Lung (tissue), 17 donors: ENCODE measurements at places on chromosomes 5 and 9. TPM values are rescaled to one million over a fixed set of nuclear protein-coding genes. Genes with fewer than 3 reads are reported as not detected.

- no peak for DNase-seq
Measured at GRCh38 chr5:106127341-106127781, 1543.4 kb downstream of the EFNA5 start.

GRCh38 chr9:27945386-27945785 lies 372.1 kb upstream of the C9orf72 start:
- no peak for DNase-seq

- DNase-seq = no peak
Measured at GRCh38 chr5:16179936-16180788, 571 bp upstream of the MARCHF11 start.

DNA sequence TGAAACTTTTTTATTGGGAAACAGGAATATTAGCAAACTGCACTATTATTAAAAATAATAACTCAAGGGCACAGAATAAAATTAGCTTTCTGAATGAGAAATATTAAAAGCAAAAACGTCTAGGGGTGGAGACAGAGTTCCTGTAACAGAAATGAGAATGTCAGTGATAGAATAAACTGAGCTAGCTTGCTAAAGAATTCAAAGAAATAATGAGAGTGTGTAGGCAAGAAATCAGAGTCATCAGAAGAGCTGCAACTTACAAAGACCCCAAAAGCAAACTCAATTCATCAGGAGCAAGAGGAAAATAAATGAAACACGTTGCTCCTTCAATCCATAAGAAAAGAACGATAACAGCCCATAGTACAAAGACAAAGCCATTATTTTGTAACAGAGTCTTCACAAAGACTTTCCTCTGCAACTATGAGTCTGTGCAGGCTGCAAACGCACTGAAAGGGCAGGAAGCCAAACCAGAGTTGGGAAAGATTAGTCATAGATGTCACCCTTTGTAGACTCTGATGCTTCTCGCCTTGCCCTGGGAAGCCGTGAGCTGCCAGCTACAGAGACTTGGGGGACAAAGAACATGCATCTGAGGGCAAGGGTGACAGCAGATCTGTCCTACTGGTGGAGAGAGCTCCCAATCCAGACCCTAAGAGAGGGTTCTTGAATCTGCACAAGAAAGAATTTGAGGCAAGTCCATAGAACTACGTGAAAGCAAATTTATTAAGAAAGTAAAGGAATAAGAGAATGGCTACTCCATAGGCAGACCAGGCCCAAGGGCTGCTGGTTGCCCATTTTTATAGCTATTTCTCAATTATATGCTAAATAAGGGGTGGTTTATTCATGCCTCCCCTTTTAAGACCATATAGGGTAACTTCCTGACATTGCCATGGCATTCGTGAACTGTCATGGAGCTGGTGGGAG lies 40.8 kb downstream of the SHC3 start:
- peak; percentile 95 for DNase-seq

DNA sequence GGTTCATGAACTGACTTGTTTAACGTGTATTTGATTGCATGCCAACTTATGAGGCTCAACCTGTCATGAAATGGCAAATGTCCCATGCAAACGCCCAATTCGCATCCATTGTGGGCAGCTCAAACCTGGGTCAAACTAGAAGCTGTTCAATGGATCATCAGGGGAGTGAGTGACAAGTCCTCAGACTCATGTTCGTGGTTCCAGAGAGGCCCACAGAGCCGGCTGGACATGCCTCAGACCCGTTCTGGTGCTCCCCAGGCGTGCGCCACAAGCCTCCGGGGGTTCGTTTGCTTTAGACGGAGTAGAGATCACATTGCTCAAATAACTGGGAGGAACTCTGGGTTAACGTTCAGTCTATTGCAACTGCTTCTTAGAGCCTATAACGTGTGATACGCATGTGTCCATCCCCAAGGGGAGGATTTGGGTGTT lies 15.0 kb downstream of the GFI1B start:
- no peak for DNase-seq

DNA sequence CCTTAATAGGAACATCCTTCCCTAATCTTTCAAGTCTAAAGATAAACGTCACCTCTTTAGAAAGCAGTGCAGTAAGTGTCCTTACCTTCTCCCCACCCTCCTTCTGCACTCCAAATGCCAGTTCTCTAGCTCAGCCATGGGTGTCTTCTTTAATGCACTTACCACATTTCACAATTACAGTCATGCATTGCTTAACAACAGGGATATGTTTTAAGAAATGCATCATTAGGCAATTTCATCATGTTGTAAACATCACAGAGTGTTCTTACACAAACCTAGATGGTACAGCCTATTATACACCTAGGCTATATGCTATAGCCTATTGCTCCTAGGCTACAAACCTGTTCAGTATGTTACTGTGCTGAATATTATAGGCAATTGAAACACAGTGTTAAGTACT lies 91.2 kb downstream of the RFX3 start:
- peak; percentile 51 for DNase-seq

- no peak for DNase-seq
Measured at GRCh38 chr9:5801739-5802113, 31.2 kb downstream of the ERMP1 start.

DNA sequence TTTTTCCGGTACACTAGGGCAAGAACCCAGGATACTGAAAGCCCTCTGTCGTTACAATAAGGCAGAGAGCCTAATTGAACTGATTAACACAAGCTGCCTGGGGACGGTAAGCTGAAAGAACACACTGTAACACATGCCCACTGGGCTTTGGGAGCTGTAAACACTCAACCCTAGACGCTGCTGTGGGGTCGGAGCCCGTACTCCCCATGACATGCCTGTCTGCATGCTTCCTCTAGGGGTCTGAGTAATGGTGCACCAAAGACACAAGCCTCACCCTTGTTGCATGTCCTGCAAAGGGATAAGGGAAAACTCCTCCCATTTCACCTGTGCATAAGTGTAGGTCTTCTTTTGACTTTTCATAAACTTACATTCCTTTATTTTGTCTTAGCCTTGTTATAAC lies 194.0 kb downstream of the FBXL7 start:
- DNase-seq = no peak

GRCh38 chr5:134536876-134537275 lies 11.4 kb downstream of the JADE2 start:
- no peak for DNase-seq

DNA sequence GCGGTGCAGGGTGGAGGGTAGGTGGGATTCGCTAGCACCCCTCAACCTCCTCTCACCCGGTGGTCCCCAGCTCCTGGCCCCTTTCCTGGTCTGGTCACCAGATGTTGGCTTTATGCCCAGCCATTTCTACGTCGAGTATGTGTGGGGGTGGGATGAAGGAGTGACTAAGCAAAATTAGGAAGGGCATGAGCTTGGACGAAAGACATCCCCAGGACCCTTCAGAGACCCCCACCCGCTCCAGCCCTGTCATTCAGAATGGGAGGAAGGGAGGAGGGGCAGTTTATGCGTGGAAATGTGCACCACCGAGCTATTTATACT lies 742 bp downstream of the BHMT2 start:
- DNase-seq = peak; percentile 68

DNA sequence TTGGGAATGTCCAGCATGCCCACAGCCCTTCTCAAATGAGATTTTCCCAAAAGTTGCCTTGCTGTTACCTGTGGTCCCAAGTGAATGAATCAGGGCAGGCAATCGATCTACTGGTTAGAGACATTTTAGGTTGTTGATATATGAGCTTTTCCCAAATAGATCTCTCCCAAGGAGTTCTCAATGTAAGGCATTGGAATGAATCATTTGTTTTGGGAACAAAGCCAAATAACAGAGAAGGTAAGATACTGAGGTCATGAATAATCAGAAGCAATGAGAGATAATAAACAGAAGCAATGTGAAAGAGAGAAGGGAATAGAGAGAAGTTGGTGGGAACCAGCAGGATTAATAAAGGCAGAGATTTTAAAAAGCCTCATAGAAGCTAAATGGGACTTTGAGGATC lies 93.6 kb upstream of the FER start:
- DNase-seq = no peak

GRCh38 chr5:112549605-112550166 lies 130.6 kb upstream of the EPB41L4A start:
- DNase-seq = no peak

- DNase-seq = no peak
Measured at GRCh38 chr5:160444407-160444806, 22.8 kb downstream of the PTTG1 start.

- DNase-seq = no peak
Measured at GRCh38 chr9:136053757-136054142, 41.3 kb downstream of the NACC2 start.

GRCh38 chr5:79886925-79887655 lies 104.0 kb downstream of the MTX3 start:
- DNase-seq = no peak

DNA sequence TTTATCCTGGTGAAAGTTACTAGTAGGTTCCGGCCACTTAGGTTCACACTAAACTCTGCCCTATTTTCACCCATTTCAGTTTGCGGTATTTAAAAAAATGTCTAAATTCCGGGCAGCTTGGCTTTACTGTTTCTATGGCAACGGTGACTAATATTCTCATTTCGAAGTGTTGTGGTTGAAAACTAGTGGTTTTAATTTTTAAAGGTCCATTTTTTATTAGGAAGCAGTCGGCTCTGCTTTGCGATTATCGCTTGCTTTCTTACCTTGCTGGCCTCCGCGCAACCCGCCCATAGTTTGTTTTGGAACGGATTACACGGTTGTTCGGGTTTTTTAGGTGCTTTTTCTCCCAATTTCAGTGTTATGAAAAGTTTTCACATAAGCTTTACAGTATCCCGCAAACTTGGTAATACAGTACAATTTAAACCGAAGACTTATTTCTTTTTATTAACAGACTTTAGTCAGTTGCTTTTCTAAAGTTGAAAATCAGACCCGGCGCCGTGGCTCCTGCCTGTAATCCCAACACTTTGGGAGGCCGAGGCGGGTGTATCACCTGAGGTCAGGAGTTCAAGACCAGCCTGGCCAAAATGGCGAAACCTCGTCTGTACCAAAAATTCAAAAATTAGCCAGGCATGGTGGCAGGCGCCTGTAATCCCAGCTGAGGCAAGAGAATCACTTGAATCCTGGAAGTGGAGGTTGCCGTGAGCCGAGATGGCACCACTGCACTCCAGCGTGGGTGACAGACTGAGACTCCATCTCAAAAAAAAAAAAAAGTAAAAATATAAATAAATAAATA lies 1.6 kb downstream of the KDM4C start:
- DNase-seq = peak; percentile 31

GRCh38 chr5:157630341-157630740 lies 21.9 kb downstream of the SOX30 start:
- DNase-seq = no peak

- peak; percentile 79 for DNase-seq
Measured at GRCh38 chr5:108260117-108260857, 121.6 kb downstream of the FBXL17 start.

- DNase-seq = no peak
Measured at GRCh38 chr5:65646938-65647337, 22.1 kb downstream of the SHLD3 start.

DNA sequence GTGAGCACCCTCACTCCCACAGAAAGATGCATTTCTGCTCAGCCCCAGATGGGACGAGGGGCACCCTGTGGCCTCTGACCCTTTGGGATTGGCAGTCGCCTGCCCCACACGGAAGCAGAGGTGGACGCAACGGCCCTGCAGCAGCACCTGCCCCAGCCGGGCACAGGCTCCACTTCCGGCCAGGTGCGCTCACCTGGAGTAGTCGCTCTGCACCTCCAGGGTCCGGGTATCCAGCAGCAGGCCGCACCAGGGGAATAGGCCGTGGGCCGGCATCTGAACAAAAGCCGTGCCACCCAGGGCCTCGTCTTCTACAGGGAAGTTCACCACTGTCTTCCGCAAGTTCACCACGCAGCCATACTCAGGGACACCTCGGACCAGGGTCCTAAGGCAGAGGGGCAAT lies 30.7 kb downstream of the TERT start:
- no peak for DNase-seq

GRCh38 chr5:33059081-33059480 lies 348.0 kb downstream of the NPR3 start:
- DNase-seq = no peak

DNA sequence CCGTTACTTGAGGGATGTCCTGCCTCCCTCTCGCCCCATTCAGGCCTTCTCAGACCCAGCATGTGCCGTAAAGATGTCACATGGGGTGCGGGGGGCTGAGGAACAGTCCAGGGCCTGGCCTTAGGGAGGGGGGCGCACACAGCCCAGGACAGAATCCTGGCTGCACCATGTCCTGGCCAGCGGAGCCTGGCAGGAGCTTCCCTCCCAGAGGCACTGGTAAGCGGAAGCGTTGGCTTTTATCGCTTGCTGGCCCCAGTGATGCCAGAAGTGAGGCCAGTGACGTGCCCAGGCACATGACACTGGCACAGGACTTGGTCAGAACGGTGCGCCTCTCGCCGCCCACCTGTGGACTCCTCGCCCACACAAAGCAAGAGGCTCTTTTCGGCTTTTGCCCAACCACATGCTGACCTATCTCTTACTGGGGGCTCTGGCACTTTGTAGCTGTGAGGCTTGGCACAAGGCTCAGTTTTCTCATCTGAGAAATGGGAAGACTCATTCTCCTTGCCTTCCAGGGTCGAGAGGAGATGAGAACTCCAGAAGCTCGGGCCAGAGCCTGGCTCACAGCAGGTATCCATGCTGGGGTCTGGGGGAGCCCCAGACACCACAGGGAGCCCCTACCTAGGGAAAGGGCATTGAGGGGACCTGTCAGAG lies 59.0 kb downstream of the LMX1B start:
- DNase-seq = no peak

GRCh38 chr9:89006996-89007967 lies 16.0 kb downstream of the S1PR3 start:
- DNase-seq = no peak

- no peak for DNase-seq
Measured at GRCh38 chr9:87827341-87827740, 55.3 kb upstream of the SPATA31E1 start.

- DNase-seq = no peak
Measured at GRCh38 chr5:176816791-176817347, 6.5 kb downstream of the UNC5A start.

DNA sequence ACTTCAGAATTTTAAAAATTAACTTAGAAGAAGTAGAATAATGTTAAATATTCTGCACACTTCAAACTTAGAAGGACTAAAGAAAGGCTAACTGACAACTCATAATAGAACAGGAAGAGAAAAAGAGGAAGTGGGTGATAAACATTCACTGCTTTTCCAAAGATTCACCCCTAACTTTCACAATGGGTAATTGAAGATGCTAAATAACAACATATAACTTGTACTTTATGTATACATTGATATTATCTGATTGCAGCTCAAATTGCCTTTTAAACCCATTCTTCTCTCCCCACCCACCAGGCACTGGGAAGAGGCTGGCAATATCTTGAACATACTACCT lies 376.6 kb downstream of the EFNA5 start:
- DNase-seq = no peak

GRCh38 chr9:127223266-127223665 lies 41.3 kb upstream of the GARNL3 start:
- no peak for DNase-seq

TNFSF15 gene
- 24.5 TPM for total RNA-seq

MYOZ3 gene
- 2.4 TPM for total RNA-seq

KIF4B gene
- not detected for total RNA-seq

FCN2 gene
- not detected for total RNA-seq

SURF4 gene
- total RNA-seq = 144 TPM

FAM78A gene
- 10.8 TPM for total RNA-seq

OR1Q1 gene
- total RNA-seq = not detected

C9orf50 gene
- 0.15 TPM for total RNA-seq

CCL27 gene
- 0.55 TPM for total RNA-seq

IL5 gene
- not detected for total RNA-seq

PCDHA9 gene
- 0.68 TPM for total RNA-seq

OMD gene
- 5.6 TPM for total RNA-seq

FCN1 gene
- 31.5 TPM for total RNA-seq
